ENCODE measurements at places on chromosomes 2 and 18.

DNA sequence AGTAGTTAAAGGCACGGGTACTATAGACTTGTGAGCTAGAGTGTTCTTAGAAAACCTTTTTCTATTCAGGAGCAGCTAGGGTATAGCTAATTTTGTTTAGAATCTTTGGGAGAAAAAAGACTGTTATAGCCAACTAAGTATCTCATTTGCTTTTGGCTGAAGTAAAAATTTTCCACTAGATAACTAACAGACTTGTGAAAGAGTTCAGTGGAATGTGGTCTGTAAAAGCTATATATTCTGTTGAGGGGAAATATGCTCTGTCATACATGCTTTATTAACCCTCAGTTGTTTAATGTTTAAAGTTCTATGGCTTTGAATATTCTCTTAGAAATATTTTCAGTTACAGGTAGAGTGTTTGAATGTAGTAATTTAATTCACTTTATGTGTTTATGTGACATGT, 49.7 kb downstream of the RIF1 start:
- DNase-seq: no peak

DNA sequence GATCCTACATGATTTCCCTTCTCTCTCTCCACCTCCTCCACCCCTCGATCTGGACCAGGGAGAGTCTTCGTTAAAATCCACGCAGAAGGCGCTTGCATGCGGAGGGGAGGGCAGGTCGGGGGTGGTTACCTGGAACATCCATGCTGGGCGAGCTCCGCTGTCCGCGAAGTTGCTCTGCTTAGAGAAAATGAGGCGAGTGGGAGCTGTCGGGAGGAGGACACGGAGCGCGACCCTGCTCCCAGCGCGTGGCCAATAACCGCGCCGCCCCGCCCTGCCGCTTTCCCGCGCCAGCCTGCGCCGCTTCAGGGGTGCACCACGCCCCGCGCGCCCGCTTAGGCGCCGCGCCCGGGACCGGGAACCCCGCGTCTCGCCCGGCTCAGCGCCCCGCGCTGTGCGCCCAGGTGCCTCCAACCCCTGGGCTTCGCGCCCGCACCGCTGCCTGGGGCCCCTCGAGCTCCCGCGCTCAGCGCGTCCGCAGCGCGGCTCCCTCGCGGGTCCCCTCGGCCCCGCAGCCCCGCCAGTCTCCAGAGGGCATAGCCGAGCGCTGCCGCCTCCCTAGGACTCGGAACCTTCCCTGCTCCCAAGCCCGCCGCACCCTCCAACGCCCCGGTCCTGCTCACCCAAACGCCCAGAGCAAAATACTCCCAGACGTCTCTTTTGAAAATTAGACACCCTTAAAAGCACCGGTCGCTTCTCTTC, 636 bp downstream of the CBLN2 start:
- DNase-seq: no peak

DNA sequence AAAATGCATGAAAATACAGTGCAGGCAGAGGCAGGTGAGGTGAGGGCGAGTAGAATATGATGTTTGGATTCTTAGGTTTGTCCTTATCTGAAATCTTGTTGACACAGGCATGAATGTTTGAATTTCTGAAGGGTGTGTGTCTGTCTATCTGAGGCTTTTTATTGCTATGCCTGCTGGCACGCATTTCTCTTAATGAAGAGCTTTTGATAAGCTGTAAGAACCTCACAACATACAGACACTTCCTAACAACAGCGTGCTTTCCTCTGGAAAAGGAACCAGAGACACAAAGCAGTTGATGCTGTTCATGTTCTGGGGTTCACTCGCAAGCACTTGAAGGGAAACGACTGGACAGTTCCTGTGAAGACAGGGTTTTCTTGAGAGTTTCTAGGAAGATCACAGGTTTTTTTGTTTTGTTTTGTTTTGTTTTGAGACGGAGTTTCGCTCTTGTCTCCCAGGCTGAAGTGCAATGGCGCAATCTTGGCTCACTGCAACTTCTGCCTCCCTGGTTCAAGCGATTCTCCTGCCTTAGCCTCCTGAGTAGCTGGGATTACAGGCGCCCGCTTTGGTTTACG, 33.3 kb upstream of the CABLES1 start:
- DNase-seq: no peak

GRCh38 chr2:16664052-16664731, 1.4 kb downstream of the CYRIA start:
- DNase-seq: no peak

DNA sequence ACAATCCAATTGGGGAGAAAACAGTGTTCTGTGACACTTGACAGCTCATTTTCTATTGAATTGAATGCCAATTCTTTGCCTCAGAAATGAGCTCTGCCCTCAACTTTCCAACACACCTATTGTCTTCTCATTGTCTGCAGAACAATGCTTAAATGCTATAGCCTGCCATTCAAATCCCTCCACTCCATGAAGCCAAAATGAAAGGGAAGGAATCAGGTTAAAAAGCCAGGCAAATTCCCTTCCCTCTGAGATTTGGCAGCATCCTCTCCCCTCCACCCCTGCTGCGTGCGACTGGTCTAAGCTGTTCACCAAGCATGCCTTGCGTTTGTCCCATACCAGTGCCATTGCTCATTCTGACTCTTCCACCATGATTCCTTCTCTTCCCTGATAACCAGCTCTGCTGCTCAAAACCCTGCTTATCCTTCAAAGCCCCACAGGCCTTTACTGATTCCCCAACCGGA, 32.4 kb upstream of the TMEM131 start:
- DNase-seq: no peak

DNA sequence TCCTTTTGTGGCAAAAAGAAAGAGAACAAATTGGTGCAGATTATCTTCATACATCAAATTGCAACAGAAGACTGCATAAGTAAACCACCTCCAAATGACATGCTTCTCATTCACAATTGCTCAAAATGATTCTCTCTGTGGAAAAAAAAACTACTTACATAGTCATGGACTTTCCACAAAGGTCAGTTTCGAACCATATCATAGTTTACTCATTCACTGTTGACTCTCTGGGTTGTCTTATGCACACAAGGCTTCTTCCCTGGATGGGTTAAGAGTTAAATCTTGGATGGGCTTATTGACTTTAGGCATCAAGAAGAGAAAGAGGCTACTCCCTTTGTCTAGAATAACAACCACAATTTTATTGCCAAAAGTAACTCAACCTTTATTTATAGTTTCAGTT, 91.3 kb upstream of the RAB27B start:
- DNase-seq: no peak
